BE2C (cell line): ENCODE measurements at places on chromosomes 3 and 15.

- no peak for DNase-seq
Observed at GRCh38 chr3:191331388-191331787, 1.1 kb upstream of the UTS2B start.

DNA sequence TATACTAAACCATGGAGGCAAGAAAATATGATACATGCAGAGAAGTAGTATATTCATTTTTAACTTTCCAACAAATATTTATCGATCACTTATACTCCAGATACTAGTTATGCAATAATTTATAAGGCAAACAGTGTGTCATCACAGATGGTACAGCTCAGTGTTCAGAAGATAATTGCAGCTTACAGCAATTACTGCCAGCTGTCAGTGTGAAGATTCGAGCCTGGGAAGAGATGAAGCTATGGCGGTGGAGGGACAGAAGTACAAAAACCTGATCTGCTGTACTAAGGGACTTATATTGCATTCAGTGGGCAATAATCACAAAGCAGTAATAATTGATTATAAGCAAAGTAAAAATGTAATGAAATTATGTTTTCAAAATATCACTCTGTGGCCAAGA, 170.6 kb upstream of the EPHA3 start:
- no peak for DNase-seq

DNA sequence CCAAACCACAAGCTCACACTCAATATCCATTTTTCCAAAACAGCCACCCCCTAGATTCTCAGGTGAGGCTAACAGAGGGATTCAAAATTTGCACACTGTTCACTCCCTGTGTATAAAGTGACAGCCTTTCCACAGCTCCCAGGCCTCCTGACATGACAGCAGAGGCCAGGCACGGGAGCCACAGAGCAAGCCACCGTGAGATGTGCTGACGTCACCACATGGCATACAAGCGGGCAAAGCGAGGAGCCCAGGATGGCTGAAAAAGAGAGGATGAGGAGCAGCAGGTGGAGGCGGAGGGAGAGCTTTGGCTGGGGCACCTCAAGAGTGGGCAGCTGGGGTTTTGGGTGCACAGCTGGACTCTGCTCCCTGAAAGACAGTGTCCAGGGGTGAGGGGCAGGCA, 27.1 kb downstream of the EHD4 start:
- no peak for DNase-seq

DNA sequence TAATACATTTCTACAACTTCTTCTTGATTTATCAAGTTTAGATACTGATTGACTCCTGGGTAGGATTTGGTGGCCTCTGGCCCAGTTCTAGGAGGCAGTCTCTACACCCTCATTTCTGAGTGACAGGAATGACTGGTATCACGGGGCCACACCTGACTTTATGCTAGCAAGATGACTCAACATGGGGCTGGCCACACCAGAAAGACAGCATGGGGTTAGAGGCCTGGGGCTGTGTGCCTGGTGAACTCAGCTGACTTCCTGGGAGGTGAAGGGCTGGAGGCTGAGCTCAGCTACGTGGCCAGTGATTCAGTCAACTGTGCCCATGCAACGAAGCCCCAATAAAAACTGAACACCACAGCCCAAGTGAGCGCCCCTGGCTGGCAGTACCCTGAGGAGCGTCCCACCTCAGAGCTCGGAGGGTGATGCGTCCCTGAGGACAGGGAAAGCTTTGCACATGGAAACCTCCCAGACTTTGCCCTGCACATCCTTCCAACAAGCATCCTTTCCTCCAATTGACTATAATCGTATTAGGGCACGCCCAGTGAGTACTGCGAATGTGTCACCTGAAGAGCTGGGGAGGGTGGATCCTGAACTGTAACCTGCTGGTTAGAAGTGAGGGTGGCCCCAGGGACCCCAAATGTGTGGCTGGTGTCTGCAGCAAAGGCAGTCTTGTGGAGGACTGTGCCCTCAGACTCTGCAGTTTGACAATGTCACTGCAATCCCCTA, 57.2 kb downstream of the NIPA2 start:
- no peak for DNase-seq

GRCh38 chr15:96312641-96313335, 17.7 kb upstream of the NR2F2 start:
- no peak for DNase-seq

DNA sequence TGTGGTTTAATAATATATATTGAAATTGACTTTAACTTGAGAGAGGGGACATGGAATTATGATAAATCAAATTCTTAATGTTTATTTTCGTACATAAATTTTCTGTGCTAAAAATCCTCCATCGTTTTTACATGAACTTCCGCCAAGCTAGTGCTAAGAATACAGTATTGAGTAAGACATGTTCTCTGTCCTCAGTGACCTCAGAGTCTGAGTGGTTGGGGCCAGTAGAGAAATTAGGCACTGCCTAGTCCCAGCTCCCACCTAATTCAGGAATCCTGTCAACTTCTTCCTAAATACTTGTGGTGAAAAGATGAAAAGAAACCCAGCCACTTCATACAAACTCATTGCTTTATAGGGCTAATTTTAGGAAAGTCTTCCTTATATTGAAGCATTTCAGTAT, 110.3 kb downstream of the PPP2R3A start:
- no peak for DNase-seq

- DNase-seq: peak; percentile 53
Observed at GRCh38 chr3:29644261-29644660, 363.4 kb downstream of the RBMS3 start.

DNA sequence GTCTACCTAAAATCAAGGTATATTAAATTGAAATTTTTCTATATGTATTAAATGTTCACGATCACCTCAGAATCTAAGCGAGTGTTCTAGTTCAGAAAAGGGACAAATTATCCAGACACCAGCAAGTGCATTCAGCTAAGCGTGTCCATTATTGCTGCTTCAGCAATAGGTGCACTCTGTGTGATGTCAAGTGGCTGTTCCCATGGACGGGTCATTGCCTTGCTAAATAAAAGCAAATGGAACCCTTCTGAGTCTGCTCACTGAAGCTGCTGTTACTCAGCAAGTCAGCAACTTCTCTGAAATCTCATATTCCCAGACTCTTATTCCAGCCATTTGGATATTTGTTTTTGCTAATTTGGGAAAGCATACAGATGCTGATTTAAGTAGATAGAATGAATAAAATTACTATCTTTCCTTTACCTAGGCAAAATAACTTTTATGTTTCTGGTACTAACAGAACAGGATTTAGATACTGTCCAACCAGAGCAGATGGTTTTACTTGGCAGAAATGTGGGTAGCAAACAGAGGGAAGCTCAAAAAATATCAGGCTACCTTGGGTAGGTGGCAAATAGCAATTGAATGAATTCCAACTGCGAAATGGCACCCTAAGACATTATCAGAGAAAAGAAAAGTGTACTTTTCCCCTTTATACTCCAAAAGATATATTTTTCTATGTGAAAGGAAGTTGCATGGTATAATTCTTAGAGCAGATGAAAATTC, 407.0 kb downstream of the GAP43 start:
- no peak for DNase-seq

GRCh38 chr3:59456852-59457485, 407.1 kb upstream of the CFAP20DC start:
- DNase-seq: no peak

DNA sequence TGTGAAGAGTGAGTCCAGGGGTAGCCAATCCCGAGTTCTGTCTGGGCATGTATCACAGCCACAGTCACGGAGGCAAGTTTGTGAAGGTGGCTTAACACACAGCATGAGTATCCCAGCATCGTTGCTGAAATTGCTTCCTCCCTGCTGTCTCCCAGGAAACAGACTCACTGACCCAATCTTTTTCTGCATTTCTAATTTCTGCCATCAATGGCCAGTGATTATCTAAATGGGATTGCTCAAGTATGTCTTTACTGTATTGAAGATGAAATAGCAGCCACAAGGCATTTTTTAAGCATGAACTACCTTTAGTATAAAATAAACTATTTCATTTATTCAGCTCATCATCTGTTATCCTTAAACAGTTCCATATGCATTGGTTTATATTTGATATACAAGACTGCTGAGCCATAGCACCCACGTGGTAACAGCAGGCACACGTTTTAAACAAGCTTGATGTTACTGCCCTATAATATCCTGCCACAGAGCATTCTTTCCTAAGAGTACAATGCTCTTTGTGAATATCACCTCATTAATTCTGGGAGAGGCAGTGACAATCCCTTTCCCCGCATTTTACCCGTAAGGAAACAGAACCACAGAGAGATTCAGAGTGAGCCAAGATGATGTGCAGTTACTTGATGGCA, 276.6 kb upstream of the THBS1 start:
- DNase-seq: no peak

GRCh38 chr15:45399381-45400212, 21.3 kb upstream of the GATM start:
- no peak for DNase-seq

DNA sequence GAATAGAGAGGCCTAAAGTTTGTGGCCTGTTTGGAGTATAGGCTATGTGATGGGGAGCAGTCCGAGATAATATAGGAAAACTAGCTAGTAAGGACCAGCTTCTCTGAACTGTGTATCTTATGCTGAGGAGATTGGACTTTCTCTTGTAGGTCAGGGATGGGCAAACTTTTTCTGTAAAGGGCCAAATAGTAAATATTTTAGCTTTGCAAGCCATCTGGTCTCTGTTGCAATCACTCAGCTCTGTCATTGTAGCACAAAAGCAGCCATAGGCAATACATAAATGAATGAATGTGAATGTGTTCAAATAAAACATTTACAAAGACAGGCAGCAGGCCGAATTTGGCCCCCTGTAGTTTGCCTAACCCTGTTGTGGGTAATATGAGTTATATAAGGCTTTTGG, 24.5 kb downstream of the TMOD3 start:
- no peak for DNase-seq

- no peak for DNase-seq
Observed at GRCh38 chr3:70749122-70749521, 436.7 kb upstream of the MDFIC2 start.

DNA sequence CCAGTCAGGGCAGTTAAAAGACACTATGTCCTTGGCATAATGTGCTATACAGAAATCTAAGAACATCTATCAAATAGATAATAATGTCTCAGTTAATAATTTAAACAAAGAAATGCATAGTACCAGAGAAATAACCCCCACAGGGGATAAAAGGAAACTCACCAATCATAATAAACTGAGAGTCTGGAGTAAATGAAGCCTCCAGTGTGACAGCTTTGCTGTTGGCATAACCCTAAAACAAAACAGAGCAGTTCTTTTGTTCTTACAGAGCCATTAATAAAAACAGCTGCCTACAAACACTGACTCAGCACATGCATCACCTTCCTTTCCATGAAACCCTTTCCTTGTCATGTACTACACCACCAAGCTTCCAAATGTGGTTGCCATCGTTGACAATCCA, 13.5 kb downstream of the PPM1M start:
- DNase-seq: no peak

GRCh38 chr15:73607843-73608242, 25.3 kb downstream of the NPTN start:
- DNase-seq: no peak

GRCh38 chr3:59531994-59532393, 482.2 kb upstream of the CFAP20DC start:
- DNase-seq: no peak

GRCh38 chr3:66385066-66385465, 115.8 kb downstream of the LRIG1 start:
- DNase-seq: no peak

DNA sequence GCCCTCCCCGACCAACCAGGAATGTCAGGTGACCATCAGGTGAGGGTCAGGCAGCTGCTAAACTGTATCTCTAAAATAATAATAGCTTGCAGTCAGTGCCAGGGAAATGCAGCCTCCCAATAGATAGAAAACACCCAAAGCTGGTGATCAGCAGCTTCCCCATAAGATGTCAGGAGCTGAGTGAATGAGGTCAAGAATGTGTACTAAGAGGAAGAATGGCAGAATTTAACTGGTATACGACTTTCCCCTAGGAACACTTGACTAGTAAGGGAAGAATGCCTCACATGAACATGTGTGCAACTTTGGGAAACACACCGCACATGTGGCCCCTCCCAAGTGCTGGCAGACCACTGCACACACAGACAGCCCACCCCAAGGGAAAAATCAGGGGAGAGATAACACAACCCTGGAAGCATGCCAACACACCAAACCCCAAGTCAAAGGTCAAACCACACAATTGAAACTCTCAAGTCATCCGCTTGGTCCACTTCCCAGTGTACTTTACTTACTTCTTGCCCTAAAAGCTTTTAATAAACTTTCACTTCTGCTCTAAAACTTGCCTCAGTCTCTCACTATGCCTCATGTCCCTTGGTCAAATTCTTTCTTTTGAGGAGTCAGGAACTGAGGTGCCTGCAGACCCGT, 806.5 kb downstream of the OTOL1 start:
- no peak for DNase-seq

DNA sequence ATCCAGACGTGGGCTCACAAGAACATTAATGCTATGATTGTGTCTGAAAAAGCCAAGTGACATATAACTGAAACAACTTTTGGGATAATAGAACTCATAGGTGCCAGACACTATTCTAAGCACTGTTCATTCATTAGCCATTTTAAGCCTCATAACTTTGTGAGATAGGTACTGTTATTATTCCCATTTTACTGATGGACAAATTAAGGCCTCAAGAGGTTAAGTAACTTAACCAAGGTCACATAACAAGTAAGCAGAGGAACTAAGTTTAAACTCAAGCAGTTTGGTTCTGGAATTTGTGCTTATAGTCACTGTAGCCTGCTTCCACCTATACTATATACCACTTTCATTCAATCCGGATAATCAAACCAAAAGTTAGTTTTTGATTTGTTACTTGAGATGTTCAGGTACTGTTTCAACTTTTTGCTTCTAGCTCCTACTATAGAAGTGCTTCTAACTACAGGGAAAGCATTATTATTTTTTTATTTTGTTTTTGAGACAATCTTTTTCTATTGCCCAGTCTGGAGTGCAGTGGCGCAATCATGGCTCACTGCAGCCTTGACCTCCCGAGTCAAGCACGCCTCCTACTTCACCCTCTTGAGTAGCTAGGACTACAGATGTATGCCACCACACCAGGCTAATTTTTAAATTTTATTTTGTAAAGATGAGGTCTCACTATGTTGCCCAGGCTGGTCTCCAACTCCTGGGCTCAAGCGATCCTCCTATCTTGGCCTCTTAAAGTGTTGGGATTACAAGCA, 41.9 kb downstream of the TIPARP start:
- DNase-seq: no peak

DNA sequence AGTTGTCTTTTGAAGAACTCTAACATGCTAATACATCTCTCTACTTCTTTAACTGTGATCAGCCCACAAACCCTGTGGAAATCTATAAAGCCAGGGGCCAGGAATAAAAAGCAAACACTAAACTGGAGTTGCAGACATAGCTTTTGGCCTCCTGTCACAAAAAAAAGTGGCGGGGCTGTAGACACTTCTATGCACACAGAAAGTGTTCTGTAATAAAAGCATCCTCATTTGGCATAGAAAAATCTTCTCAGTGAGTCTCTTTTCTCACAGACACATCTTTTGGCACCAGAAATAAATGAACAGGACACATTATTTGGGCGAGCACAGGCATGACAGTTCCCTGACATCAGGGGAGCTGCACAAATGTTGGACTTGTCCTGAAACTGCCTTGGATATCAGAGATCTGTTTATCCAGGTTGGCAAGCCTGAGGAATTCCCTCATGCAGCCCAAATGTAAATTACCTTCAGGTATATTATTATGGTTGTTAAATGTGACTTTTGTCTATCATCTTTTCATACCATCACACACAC, 355.4 kb downstream of the FGF12 start:
- no peak for DNase-seq

- DNase-seq: no peak
Observed at GRCh38 chr15:37595426-37595970, 338.9 kb upstream of the TMCO5A start.
